ENCODE measurements at places on chromosomes 2 and 18.

GRCh38 chr2:208311321-208311720, 45.3 kb downstream of the PIKFYVE start:
- DNase-seq, result no peak

- DNase-seq, result no peak
Observed at GRCh38 chr2:172093416-172094293, 8.3 kb downstream of the DLX1 start.

DNA sequence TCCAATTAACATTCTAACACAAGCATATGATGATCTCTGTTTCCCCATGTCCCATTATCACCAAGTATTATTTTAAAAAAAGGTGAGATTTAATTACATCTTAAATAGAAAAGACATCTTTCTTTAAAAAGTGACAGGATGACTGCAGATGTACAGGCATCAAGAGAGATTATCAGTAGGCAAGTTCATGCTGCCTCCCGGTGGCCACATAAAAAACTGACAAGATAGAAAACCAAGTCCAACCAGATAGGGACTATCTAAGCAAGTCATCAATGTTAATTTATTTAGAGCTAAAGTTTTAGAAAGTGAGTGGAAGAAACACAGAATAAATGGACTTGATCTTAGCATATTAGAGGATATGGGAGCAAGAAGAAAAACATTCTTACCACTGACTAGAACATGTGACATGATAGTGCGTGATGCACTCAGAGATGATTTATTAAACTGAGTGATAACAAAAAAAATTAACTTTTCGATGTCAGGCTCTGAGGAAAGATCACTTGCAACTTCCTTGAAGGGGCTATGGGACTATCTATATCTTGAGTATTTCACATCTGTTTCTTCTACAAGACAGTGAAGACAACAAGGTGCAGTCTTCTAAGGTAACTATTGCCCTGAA, 5.4 kb upstream of the TDRD15 start:
- no peak for DNase-seq

- no peak for DNase-seq
Observed at GRCh38 chr2:164789968-164790367, 51.7 kb downstream of the COBLL1 start.

GRCh38 chr2:232315049-232315922, 63.3 kb upstream of the ALPP start:
- DNase-seq, result no peak

DNA sequence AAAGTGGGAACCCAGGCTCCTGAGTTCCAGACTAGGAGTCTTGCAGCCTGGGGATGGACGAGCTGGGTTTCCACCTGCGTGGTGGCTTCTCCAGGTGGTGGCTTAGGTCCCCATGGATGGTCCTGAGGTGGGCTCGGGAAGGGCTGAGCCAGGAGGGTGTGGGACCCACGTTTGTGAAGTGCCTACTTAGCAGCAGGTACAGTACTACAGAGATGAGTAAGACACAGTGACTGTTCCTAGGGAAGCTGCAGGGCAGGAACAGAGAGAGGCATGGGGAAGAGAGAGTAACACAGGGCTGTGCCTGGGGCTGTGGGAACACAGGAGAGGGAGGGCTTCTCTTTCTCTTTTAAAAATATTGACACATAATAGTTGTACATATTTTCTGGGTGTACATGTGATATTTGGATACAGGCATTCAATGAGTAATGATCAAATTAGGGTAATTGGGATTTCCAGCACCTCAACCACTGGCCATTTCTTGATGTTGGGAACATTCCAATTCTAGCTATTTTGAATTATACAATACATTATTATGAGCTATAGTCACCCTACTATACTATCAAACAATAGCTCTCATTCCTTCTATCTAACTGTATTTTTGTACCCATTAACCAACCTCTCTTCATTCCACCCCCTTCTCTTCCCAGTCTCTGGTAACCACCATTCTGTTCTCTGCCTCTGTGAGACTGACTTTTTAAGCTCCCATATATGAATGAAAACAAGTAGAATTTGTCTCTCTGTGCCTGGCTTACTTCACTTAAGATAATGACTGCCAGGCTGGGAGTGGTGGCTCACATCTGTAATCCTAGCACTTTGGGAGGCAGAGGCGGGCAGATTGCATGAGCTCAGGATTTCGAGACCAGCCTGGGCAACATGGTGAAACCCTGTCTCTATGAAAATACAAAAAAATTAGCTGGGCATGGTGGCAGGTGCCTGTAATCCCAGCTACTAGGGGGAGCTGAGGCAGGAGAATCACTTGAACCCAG, 15.0 kb downstream of the TOGARAM2 start:
- no peak for DNase-seq

DNA sequence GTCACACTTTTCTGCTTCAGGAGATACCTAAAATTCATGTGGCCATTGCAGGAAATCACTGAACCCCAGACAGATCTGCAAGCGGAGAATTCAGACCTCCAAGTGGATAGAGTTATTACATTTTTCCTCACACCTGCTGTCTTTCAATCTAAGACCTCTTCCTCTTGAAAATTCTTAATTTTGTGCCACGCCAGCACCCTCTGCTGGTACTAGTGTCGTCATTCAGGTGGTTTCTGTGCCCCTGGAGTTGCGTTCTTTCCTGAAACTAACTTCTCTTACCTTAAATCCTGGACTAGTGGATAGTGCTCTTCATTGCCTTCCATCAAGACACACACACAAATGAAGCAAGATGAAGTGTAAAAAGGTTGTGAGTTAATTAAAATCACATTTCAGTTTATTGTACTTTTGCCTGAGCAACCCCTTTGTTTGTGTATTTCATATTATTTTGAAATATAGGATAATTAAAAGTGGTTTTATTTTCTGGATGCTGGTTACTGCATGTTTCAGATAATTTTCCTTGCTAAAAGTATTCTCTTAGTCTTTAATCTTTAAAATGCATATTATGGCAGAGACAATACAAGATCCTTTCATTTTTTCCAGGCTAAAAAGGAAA, 1.6 kb upstream of the DNER start:
- no peak for DNase-seq

DNA sequence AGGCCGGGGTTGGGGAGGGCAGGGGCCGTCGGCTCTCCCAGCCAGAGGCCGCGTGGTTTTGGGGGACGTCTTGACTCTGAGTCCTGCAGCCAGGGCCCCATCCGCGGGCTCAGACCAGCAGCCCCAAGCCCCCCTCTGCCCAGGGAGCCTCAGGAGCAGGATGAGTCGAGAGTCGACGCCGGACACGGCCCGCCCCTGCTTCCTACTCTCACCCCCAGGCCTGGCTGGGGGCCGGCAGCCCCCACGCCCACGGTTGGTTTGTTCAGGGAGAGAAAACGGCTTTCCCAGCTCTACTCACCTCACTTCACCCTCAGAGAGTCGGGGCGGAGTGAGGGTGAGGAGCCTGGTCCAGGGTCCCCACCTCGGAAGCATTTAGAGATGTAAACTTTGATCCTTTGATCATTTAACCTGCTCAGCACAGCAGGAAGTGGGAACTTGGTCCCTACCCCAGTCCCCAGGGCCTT, 6.9 kb downstream of the SNORC start:
- no peak for DNase-seq

- no peak for DNase-seq
Observed at GRCh38 chr2:83665894-83666293, 793.2 kb downstream of the SUCLG1 start.

- DNase-seq, result no peak
Observed at GRCh38 chr2:147456779-147457178, 388.1 kb upstream of the ACVR2A start.

GRCh38 chr2:101328474-101329007, 20.0 kb upstream of the RNF149 start:
- DNase-seq, result no peak

GRCh38 chr2:198004921-198005829, 200.8 kb downstream of the PLCL1 start:
- DNase-seq, result no peak

DNA sequence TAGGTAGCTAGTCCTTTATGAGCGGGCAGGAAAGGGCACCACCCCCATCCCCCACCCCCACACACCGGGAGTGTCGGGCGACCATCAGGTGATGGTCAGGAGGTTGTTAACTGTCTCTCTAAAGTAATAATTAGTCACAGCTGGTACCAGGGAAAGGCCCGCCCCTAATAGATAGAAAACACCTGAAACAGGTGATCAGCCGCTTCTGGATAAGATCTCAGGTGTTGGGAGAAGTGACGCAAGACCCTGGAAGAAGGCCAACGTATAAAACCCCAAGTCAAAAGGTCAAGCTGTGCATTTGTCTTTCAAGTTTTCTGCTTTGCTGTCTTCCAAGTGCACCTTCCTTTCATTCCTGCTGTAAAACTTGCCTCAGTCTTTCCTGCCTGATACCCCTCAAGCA, 59.6 kb upstream of the LINC00305 start:
- no peak for DNase-seq

GRCh38 chr2:156511803-156512202, 75.6 kb downstream of the GPD2 start:
- DNase-seq, result no peak

DNA sequence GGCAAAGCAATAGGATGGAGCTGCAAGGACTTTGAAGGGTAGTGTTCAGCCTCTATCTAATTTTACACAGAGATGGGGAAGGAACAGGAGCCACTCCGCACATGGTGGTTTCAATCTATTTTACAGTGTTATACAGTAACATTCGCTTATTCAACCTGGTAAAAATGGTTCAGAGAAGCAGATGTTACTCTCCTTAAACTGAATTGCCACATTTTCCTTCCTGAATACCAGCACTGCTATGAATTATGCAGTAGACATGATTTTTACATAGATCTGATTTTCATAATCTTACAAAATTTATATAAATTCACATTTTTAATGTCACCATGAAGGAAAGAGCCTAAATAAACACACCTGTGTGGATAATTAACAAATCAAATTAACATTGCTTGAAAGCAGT, 85.0 kb downstream of the ITGA4 start:
- no peak for DNase-seq

DNA sequence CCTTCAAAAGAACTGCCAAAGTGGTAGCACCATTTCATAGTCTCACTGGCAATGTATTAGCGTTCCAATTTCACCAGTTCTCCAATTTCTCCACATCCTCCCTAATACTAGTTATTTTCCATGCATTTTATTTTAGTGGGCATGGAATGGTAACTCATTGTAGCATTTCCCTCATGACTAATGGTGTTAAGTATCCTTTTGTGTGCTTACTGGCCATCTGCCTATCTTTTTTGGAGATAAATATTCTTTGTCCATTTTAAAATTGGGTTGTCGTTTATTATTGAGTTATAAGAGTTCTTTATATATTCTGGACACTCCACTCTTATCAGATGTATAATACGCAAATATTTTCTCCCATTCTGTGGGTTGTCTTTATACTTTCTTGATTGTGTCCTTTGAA, 107.1 kb downstream of the THADA start:
- DNase-seq, result no peak

GRCh38 chr2:11945139-11946126, 199.0 kb downstream of the LPIN1 start:
- no peak for DNase-seq

GRCh38 chr2:105773568-105773967, 28.9 kb downstream of the NCK2 start:
- no peak for DNase-seq

- DNase-seq, result no peak
Observed at GRCh38 chr2:8162552-8162951, 519.3 kb upstream of the ID2 start.

- no peak for DNase-seq
Observed at GRCh38 chr2:200617156-200618053, 31.6 kb downstream of the AOX1 start.
